CD4-positive, alpha-beta T cell treated with Interleukin-2 at 100 ng/mL for 4 hours (primary cell): ENCODE measurements at places on chromosomes 4 and X.

GRCh38 chrX:1221296-1221845 lies 8.9 kb upstream of the CRLF2 start:
- no peak for DNase-seq

GRCh38 chr4:10267066-10267465 lies 150.5 kb upstream of the WDR1 start:
- DNase-seq: no peak

- no peak for DNase-seq
Observed at GRCh38 chr4:151485541-151486131, 76.7 kb downstream of the FHIP1A start.

DNA sequence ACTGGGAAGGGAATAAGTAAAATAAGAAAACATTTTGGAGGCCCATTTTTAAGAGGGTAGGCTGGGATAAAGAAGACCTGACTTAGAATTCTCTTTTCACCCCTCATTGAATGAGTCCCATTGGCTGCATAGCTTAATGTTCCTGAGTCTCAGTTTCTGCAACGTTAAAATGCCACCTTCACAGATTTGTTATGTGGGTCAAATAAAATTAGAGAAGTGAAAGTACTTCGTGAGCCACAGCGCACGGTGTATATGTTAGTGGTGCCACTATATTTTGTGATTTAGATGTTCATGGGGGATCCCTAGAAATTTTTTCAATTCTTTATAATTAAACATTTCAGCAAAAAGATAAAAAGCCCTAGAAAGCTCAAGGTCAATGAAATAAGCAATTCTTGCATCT lies 109.2 kb upstream of the HS3ST1 start:
- no peak for DNase-seq

DNA sequence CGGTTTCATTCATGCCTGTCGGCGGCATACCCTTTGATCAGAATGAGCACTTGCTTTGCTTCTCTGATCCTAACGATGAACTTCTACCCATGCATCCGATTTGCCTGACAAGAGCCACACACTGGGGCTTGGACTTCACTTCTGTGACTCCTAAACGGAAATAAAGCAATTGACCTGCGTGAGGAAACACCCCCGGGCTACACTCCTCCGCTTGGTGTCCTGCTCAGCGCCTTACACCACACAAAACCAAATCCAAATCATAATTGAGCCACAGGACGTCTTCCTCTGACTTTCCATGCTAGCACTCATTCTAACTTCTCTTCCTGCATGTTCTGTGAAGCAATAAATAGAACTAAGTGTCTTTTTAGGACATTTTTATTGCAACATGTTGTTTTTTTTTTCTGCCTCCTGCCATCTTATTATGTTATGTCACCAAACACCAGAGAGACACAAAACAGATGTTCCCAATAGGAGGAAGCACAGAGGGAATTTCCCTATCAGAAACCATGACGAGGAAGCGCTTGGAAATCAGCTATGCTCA lies 110.8 kb upstream of the FAM9B start:
- DNase-seq: no peak
